Liver (tissue), 10 donors: ENCODE measurements at places on chromosomes 16 and 17. TPM values are rescaled to one million over a fixed set of nuclear protein-coding genes. Genes with fewer than 3 reads are reported as not detected.

SPATA22 gene
- 0.42 TPM for total RNA-seq

SLC47A2 gene
- not detected for total RNA-seq

- no peak for DNase-seq
These were observed 40.9 kb upstream of the KCNJ16 start for GRCh38 chr17:70034158-70034557.

DNA sequence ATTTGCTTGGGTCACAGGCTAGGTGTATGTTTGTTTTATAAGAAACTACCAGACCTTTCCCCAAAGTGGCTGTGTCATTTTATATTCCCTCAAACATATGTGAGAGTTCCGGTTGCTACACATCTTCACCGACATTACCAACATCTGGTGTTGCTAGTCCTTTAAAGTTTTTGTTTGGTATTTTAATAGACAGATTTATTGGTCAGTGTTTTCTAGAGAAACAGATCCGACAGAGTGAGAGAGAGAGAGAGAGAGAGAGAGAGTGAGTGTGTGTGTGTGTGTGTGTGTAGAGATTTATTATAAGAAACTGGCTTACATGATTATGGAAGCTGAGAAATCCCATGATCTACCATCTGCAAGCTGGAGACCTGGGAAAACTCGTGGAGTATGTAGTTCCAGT lies 31.0 kb downstream of the LDHD start:
- no peak for DNase-seq

C17orf107 gene
- total RNA-seq: 1.1 TPM

DHRS7C gene
- total RNA-seq: not detected

DNA sequence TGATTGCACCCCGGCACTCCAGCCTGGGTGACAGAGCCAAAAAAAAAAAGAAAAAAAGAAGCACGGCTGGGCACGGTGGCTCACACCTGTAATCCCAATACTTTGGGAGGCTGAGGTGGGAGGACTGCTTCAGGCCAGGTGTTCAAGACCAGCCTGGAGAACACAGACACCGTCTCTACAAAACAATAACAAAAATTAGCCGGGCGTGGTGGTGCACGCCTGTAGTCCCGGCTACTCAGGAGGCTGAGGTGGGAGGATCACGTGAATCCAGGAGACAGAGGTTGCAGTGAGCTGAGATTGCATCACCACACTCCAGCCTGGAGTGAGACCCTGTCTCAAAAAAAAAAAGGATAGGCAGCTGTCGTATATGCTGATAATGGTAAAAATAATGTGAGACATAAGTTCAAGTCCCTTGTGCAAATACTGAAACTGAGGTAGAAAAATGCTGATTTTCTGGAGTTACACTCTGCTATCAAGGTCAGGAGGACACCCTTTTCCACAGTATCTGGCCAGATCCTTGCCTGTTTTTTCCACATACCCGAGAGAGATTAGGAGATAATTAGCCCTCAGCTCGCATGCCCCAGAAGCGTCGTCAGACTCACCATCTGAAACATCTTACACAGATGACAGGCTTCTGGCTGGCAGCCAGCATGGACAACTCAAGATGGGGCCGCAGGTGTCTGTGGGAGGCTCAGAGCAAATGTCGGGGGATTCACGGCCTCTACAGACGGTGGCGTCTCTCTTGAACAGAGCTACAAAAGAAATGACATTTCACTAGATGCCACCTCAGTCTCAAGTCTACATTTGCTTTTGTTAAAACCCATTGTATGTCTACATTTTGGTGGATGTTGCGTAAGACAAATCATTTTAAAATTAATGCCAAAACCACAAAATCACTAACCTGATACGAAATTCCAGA lies 36.8 kb downstream of the WDR45B start:
- no peak for DNase-seq

- DNase-seq: no peak
These were observed 32.9 kb downstream of the DYNLRB2 start for GRCh38 chr16:80573700-80574120.

- no peak for DNase-seq
These were observed 15.2 kb upstream of the MARCHF10 start for GRCh38 chr17:62823111-62823893.

- DNase-seq: no peak
These were observed 47.6 kb upstream of the FASN start for GRCh38 chr17:82145550-82146155.

DNA sequence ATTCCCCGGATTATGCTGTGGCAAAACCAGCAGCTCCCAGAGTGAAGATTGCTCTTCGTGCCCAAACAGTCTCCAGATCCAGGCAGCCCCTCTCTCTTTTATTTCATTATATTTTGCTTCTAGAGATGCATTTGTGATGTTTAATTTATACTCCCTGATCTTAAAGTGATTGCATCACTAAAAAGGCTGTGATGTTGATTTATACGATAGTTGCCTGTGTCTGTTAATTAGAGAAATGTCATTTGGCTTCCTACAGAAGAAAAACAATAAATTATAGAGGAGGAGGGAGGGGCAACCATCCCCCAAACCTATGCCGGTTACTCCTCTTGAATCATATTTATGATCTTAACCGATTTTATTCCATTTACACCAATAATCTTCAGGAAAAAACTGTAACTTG lies 615.3 kb downstream of the TOX3 start:
- DNase-seq: no peak

KIF2B gene
- total RNA-seq: not detected

DNA sequence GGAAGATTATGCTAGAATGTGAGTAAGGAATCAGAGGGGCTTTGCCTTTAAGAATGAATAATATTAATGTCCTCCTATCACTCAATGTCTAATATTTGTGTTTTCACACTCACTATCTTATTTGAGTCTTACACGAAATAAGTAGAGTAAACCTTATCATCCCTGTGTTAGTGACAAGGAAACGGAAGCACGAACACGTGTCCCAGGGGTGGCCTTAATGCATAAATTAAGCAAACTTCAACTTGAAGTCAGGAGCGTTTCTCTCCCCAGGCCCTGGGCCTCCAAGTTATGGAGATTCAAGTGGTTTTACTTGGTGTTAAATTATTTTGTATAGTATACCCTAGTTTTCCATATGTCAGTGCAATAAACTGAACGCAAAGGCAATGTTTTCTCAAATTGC lies 96.0 kb downstream of the WDR59 start:
- DNase-seq: no peak

HLF gene
- total RNA-seq: 59.3 TPM

- no peak for DNase-seq
These were observed 11.3 kb downstream of the TAF1C start for GRCh38 chr16:84175350-84176081.

DNA sequence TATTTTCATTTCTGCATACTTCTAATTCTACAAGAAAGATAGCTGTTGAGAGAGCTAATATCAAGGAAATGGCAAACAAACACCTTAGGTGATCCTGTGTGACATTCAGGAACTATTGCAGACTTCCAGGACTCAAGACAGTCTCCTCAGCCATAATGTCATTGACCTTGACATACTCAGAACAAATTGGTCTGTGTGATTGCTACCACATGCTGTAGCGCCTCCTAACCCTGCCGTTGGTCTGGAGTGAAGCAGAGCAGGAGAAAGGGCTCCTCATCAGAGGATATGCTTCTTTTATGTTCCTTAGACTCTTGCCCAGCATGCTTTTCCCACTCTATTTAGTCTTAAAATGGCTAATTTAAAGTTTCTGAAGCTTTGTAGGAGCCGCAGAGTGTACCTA lies 194.2 kb upstream of the TBX2 start:
- no peak for DNase-seq

NPIPA8 gene
- total RNA-seq: 3.3 TPM

DNA sequence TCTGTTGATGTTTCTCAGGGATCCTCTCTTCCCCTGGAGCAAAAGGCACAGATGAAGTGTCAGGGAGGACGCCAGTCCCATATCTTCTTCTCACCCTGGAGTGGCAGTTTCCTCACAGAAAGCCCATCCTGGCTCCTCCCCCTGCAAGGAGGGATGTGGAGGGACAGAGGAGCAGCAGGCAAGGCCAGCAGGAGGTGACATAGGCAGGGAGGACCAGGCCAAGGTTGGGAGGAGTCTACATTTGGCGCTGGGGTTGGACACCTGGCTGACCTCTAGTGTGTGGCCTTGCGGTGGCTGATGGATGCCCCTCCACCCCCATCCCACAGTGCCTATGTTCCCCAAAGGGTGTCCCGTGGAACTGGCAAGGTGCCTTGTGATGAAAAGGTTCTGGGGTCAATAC lies 125.4 kb downstream of the SEC14L1 start:
- no peak for DNase-seq

DNA sequence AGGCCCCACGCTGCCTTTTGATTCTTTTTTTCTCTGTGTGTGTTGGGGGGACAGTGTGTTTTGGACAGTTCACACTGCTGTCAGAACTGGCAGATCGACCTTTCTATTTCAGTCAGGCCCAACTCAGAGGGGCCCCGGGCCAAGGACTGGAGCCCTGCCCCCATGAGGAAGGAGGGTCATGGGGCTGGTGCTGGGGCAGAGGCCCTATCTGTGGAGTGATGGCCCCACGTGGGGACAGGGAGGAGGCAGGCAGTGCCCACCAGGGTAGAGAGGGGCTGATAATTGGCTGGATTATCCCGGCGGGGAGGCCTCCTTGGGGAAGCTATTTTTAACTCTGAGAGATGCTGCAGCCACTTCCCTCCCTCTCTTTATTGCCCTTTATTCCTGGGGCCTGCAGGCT lies 5.7 kb upstream of the KCNJ12 start:
- DNase-seq: no peak

RBFOX1 gene
- not detected for total RNA-seq

TEX14 gene
- total RNA-seq: 0.14 TPM

IL17C gene
- total RNA-seq: not detected

DNA sequence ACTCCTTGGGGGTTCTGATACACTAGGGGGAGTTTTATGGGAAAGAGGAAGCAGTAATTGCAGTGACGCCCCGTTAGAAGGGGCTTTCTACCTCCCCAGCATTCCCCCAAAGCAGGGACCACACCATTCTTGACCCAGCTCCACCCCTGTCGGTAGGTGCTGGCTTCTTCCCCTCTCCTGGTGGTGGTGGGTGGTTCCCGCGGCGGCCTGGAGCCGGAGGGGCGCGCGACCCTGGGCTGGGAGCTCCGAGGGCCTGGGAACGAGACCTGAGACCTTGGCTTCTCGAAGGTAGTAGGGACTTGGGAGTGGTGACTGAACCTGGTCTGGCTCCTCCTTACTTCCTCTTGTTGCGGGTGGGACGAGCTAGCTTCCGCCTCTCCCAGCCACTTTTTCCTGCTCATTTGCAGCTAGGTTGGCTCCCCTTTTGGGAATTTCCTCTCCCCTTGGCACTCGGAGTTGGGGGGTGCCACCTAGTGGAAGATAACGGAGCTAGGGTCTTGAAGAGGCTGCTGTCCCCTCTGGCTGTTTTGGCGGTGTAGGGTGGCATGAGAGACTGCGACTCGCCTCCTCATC lies 438 bp downstream of the GRN start:
- DNase-seq: no peak

GRCh38 chr16:20734056-20734455 lies 7.6 kb downstream of the THUMPD1 start:
- DNase-seq: no peak

ZSCAN10 gene
- not detected for total RNA-seq

GRCh38 chr16:785563-786535 lies 2.3 kb downstream of the RPUSD1 start:
- peak; percentile 85 for DNase-seq

- DNase-seq: no peak
These were observed 322.1 kb downstream of the MAP2K4 start for GRCh38 chr17:12342609-12343435.

DNA sequence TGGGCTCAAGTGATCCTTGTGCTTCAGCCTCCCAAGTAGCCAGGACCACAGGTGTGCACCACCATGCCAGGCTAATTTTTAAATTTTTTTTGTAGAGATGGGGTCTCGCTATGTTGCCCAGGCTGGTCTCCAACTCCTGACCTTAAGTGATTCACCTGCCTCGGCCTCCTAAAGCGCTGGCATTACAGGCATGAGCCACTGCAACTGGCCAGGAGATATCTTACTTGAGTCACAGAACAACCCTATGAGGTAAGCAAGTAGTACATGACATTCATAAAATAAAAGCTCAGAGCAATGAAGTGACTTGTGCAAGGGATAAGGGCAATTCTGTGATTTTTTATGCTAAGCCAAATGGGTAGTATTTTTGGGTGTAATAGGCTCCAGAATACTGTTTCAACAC lies 57.3 kb downstream of the CDC27 start:
- no peak for DNase-seq

DNA sequence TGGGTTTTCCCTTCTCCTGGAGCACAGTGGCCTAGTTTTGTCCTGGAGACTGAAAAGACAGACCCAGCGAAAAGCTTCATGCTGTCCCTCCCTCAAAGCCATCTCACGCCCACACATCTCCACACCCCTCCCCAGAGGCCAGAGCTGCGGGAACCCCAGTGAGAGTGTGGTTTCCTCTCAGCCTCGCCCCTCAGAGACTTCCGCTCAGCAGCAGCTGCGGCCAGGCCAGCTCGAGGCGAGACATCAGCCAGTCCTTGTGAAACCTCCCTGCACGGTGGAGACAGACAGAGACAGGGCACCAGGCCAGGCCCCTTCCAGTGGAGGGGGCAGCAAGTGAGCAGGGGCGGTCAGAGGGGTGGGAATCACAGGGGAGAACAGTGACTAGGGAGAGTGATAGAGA lies 77.0 kb upstream of the TNRC6C start:
- DNase-seq: no peak

DNA sequence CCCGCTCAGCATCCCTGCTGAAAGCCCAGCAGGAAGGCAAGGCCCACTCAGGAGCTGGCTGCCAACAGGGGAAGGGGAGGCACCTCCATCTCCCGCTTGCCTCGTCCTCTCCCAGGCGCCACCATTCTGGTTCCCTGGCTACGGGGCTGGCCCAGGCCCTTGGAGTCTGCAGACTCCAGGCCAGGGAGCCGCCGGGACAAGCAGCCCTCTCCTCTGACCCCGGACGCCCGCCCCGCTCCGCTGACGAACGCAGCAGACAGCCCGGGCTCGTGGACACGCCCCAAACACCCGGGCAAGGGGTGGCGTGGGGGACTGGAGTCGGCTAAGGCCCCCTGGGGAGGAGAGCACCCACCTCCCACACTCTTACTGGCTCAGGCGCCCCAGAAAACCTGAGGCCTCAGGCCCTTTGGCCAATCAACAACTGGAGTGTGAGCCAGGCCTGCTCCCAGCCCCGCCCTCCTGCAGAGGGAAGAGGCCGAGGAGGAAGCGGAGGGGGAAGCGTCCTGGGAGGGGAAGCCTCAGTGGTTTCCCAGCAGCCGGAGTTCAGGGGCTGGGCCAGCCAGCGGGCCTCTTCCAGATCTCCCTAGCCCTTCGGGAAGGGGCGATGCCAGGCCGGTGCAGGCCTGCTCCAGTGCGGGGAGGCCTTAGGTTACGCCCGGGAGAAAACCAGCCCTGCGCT lies 4.2 kb downstream of the MNT start:
- DNase-seq: peak; percentile 79

APOH gene
- total RNA-seq: 2,858 TPM
